ENCODE measurements at places on chromosomes 11 and 22.
A peak's percentile ranks its signal among the peaks of the same experiment; 100 is the strongest.

DNA sequence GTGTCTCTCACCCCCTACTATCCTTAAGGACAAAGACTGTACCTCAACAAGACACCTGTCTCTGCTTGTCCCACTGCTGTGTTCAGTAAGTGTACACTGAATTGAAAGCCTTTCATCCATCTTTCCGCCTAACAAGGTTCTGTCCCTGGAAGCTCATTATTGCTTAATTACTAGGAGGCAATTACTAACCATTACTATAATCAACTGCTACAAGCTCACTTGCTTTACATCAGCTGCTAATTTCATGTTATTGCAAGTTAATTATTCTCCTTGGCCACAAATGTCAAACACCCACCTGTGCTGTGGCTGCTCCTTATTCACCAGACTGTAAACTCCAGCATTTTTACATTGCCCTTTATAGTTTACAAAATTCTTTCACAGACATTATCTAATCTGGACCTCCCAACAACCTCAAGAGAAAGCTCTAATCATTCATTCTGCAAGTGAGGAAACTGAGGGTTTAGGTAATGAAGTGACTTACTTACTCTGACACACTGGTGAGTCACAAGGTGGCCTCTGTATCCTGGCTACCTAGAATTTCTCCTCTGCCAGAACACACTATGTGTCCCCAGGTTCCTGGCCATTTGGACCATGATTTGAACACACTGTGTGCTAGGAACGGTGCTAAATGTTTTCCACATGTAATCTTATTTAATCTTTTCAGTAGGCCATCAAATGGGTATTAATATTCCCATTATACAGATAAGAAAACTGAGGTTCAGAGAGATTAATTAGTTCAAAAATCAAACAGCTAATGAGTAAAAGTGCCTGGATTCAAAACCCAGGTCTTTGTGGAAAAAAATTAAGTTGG is 66.7 kb downstream of the RAB30 start:
- no peak for DNase-seq

DNA sequence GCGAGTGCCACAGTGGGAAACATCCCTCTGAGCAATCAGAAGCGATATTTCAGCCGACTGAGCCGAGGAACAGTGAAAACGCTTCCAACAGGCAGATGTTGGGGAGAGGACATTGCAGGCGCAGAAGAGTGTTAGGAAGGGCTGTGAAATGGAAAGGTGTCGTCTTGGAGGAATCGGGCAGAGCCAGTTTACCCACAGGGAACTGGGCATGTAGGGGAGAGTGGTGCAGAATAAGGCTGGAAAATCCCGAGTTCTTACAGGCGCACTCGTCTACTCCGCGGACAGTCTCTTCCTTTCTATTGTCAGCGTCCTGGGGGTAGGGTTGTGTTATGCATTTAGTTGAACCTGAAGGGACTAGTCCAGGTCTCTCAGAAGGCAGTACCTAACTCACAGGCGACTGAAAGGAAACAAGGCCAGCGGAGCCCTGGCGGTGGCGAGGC is 1.1 kb upstream of the APLP2 start:
- DNase-seq = no peak

- DNase-seq = no peak
These were observed 3.1 kb upstream of the BCR start for GRCh38 chr22:23177197-23177596.

DNA sequence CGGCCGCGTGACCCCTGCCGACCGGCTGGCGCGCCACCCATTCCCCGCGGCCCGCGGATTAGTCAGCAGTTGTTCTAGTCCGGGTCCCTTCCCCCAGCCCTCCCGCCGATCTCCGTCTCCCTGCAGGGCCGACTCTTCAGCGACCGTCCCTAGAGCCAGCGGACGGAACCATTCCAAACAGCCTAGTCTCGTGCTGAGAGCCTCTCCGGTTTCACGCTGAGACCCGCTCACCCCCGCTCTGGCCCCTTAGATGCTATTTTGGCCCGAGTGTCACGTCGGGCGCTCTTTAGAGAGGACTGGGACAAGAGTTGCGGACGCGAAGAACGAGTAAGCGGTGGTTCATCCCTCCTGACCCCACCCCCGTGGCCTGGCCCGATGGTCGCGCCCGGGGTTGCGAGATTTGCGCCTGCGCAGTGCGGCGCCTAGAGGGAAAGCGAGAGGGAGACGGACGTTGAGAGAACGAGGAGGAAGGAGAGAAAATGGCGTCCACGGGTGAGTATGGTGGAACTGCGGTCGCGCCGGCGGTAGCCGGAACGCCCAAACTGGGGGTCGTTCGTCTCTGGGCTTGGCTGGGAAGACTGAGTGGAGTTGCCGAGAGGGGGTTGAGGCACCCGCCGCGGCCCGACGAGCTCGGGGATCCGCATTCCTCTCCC is at the start of the genes EWSR1 and RHBDD3:
Gene EWSR1, plus strand, starts transcription at position 411 of the 653 bp plus-strand sequence. Its CDS starts 69 bp downstream, at position 480.
Gene RHBDD3, minus strand, starts transcription at position 124 of the 653 bp plus-strand sequence. CDS start 2,355 bp downstream, outside the sequence.
- DNase-seq = peak; percentile 71

DNA sequence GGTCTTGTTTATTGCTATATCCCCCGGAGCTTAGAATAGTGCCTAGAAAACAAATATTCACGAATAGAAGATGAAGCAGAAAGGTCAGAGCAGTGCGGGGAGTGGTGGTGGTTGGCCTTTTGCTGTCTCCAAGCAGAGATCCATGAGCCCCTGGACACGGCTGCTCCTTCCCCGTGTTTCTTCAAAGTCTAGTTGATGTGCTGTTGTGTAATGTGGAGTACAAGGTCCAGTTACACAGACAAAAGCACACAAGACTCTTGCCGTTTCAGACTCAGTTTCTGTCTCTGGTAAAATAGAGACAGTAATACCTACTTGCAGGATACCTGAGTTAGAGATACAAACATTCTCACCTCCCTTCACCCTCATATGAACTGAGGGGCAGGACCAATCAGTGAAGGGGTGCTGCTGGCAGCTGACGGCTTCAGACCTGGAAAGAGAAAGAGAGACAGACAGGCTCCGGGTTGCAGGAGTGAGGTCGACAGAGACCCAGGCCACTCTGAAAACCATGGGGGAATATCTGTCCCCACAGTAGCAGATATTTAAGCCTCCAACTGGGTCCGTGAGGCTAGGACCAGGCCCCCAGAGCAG is 56.2 kb downstream of the RASSF10 start:
- DNase-seq = no peak

- DNase-seq = no peak
These were observed 22.1 kb downstream of the LMO2 start for GRCh38 chr11:33869481-33870422.

- DNase-seq = no peak
These were observed 64.7 kb downstream of the ADAMTS15 start for GRCh38 chr11:130513132-130513531.

DNA sequence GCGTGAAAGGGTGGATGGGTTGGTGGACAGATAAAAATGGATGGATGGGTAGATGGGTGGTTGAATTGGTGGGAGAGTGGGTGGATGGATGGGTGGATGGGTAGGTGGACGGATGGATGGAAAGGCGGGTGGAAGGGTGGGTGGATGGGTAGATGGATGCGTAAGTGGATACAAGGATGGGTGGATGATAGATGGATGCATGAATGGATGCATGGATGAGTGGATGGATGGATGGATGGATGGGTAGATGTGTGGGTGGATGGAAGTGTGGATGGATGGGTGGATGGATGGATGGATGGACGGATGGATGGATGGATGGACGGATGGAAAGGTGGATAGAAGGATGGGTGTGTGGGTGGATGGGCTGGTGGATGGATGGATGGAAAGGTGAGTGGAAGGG is 77.0 kb upstream of the GRK3 start:
- no peak for DNase-seq
